ENCODE measurements at places on chromosomes 7 and 10. TPM values are rescaled to one million over a fixed set of nuclear protein-coding genes. Genes with fewer than 3 reads are reported as not detected.

DNA sequence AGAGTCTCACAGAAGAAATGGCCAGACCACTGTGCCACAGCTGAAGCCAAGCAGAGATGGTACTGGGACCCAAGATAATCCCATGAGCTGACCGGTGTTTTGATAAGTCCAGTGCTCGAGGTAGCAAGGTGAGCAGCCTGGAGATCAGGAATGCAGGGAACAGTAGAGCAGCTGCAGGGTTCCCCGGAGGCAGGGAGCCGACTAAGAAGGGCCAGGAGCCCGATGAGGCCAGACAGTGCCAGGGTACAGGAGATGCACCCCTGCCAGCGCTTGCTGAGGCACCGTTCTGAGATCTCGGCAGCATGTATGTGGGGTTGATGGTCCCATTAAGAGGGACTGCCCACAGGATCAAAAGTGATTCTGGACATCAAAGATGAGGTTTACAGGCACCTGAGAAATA lies 47.1 kb downstream of the VSTM4 start:
- no peaks in the 10 kb centered on the region for H3K27me3 ChIP-seq
- no peak for DNase-seq
- H3K4me3 ChIP-seq, result no peak overlapping the region
- no peaks in the 10 kb centered on the region for H3K36me3 ChIP-seq

DNAJC12 gene
- 23.8 TPM for total RNA-seq

ZNF277 gene
- total RNA-seq, result 10.1 TPM

GRCh38 chr10:84194424-84195043 lies at the start of gene CDHR1:
TSS of gene CDHR1 (plus strand) at chr10:84194537. CDS start at chr10:84194761, 224 bp downstream.
- H3K27ac ChIP-seq, result no peak within 1 kb of the TSS
- peak within 1 kb of the TSS; percentile 44 for H3K4me3 ChIP-seq

DNA sequence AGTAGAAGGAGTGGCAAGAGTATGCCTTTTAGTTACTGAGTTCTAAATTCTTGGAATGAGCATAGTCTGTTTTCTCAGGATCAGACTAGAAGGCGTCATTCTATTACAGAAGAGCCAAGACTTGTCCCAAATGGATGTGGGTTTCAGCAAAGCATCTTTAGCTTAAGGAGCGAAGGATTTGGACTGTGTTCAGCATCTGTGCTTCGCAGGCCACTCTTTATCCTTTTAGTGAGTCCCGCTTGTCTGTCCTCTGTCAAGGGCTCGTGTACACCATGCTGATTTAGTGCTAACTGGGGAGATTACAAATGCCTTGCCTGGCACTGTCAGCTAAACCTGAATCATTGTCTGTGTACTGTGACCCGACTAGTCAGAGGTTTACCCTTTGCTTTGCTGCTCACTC lies 465.7 kb downstream of the AUTS2 start:
- H3K4me3 ChIP-seq, result no peak overlapping the region
- H3K27ac ChIP-seq, result no peak overlapping the region
- H3K4me1 ChIP-seq, result no peaks in the 10 kb centered on the region
- DNase-seq, result no peak
- no peaks in the 10 kb centered on the region for H3K27me3 ChIP-seq

GRCh38 chr10:35735412-35735811 lies 93.3 kb upstream of the FZD8 start:
- no peaks in the 10 kb centered on the region for H3K36me3 ChIP-seq
- no peak for DNase-seq
- no peak overlapping the region for H3K4me3 ChIP-seq
- H3K4me1 ChIP-seq, result no peaks in the 10 kb centered on the region
- no peak overlapping the region for H3K27ac ChIP-seq

GRM3 gene
- not detected for total RNA-seq

DYDC2 gene
- not detected for total RNA-seq

- no peak for DNase-seq
- no peaks in the 10 kb centered on the region for H3K27me3 ChIP-seq
- no peak overlapping the region for H3K27ac ChIP-seq
- H3K4me1 ChIP-seq, result peaks cover 44% of the 10 kb centered on the region
- H3K36me3 ChIP-seq, result peaks cover 40% of the 10 kb centered on the region
Measured at GRCh38 chr7:114930829-114931655, 9.1 kb downstream of the MDFIC start.

- no peak overlapping the region for H3K4me3 ChIP-seq
- peaks cover 3% of the 10 kb centered on the region for H3K4me1 ChIP-seq
- H3K36me3 ChIP-seq, result no peaks in the 10 kb centered on the region
- no peak for DNase-seq
- H3K27me3 ChIP-seq, result no peaks in the 10 kb centered on the region
- no peak overlapping the region for H3K27ac ChIP-seq
Measured at GRCh38 chr7:41825927-41826480, 123.1 kb upstream of the INHBA start.

- H3K27me3 ChIP-seq, result peaks cover 27% of the 10 kb centered on the region
- peaks cover 18% of the 10 kb centered on the region for H3K4me1 ChIP-seq
- H3K4me3 ChIP-seq, result no peak overlapping the region
- DNase-seq, result no peak
- H3K36me3 ChIP-seq, result no peaks in the 10 kb centered on the region
Measured at GRCh38 chr10:30007406-30007805, 52.0 kb downstream of the JCAD start.

CYP2C18 gene
- 1.2 TPM for total RNA-seq

MYO1G gene
- 283 TPM for total RNA-seq

GRCh38 chr10:12208460-12208859 lies 12.5 kb downstream of the CDC123 start:
- peaks cover 59% of the 10 kb centered on the region for H3K36me3 ChIP-seq
- DNase-seq, result no peak
- H3K27ac ChIP-seq, result peak overlapping the region; percentile 60
- no peaks in the 10 kb centered on the region for H3K27me3 ChIP-seq

DNA sequence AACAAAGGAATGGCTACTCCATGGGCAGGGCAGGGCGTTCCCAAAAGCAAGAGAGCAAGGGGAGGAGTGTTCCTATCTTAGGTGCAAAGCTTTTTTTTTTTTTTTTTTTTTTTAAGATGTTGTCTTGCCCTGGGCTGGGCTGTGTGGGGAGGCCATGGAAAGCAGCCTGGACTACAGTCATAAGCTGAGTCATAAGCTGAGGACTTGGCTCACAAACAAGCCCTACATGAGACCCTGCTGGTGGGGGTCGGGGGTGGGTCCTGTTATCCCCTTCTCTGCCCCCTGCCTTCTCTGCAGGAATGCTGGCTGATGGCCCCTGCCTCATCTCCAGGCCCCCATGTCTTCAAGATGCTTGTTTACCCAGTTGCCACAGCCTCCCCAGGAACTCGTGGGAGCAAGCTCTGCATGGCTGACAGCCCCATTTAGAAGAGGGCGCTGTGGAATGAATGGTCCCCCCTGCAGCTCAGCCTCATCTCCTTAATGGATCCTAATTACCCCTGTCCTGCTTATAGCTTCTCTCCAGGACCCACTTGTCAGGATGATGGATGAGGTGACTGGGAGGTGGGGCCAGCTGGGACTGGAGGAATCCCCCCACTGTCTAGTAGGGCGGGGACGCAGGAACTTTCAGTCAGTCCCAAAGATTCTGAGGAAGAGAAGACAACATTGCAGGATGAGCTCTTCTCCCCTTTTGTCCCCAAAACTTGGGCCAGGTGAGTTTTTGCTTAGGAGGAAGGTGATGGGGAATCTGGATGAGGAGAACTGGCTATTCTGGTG lies 340.8 kb upstream of the PODXL start:
- peaks cover 2% of the 10 kb centered on the region for H3K4me1 ChIP-seq
- no peaks in the 10 kb centered on the region for H3K36me3 ChIP-seq
- no peak for DNase-seq

- peaks cover 55% of the 10 kb centered on the region for H3K27me3 ChIP-seq
- H3K4me3 ChIP-seq, result peak overlapping the region; percentile 10
- H3K4me1 ChIP-seq, result peaks cover 32% of the 10 kb centered on the region
- H3K36me3 ChIP-seq, result no peaks in the 10 kb centered on the region
Measured at GRCh38 chr10:43225004-43225786, 41.7 kb downstream of the RASGEF1A start.

Measured in activated CD4-positive, alpha-beta T cell treated with anti-CD3 and anti-CD28 coated beads, Interleukin-2, amount 10 ng/mL, durations not matched to agents 24 days and 14 days (primary cell).